ENCODE measurements at places on chromosomes 2 and 18.

DNA sequence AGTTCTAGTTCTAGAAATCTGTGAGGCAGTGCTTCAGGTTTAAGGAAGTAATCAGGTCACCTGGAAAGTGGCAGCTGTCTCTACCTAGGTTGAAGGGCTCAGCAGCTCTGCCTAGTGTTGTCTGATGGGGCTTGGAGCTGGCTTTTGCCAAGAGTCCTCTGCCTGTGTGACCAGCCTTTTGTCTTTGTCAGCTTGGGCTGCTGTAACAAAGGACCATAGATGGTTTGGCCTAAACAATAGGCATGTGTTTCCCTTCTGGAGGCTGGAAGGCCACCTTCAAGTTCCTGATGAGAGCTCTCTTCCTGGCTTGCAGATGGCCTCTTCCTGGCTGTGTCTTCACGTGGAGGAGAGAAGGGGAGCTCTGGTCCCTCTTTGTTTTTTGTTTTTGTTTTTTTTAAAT lies 13.3 kb downstream of the UBE2F start:
- DNase-seq, result no peak

DNA sequence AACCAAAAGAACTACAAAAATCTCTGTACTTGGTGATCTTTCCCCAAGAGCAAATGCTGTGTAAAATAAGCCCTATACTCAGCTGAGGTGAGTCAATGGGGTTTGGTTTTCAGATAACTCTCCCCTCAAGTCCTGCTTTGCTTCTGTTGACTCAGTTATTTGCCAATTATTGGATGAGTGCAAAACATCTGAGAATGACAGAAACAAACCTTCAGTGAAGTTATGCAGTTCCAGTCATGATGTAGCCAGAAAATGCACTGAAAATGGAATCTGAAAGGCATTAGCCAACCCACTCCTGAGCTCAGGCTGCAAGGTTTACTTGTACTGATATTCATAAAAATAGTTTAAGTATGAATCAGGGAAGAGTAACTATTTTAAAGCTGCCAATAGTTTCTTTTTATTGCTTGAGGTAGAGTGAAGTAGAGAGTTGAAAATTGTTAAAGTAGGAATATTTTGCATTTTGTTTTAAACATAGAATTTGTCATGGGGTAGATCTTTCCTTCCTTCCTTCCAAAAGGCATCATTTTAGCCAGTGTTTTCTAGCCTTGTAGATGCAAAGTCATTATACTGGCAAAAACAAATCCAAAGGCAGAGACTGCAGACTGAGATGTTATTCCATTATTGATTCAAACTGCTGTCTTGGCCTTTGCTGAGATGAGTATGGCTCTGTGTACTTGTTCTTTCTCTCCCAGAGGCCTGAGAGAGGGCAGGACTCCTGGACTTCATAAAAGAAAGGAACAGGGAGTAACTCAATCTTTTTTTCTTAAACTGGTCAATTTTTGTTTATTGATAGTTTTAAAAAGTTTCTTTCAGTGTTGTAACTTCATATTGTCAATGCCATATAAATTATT lies 215.3 kb downstream of the RND3 start:
- no peak for DNase-seq

GRCh38 chr2:1814061-1814460 lies 69.7 kb upstream of the PXDN start:
- DNase-seq, result no peak

DNA sequence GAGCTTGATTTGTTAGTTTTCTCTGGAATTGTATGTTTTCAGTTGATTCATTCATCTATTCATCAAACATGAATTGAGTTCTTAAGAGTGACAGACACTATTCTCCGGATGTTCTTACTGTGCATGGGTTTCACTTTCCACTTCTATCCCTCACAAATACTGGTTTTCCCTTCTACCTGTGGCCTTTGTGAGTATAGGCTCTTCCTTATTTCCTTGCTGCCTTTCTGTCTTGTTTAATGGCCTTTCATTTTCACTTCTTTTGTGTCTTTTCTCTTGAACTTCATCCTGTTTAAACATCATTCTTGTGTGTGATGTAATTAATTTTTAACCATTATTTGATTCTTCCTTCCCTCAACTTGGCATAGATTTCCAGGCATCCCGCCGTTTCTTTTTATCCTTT lies 90.7 kb downstream of the CRIM1 start:
- no peak for DNase-seq

GRCh38 chr2:3450385-3451010 lies 68.8 kb downstream of the ADI1 start:
- no peak for DNase-seq

- no peak for DNase-seq
Measured at GRCh38 chr2:28325567-28326468, 66.8 kb upstream of the FOSL2 start.

- no peak for DNase-seq
Measured at GRCh38 chr18:8908792-8909510, 193.5 kb upstream of the NDUFV2 start.

- DNase-seq, result no peak
Measured at GRCh38 chr2:25756536-25756935, 83.2 kb upstream of the DTNB start.

All from smooth muscle cell of the brain vasculature (primary cell).